A673 (cell line): ENCODE measurements at places on chromosomes 7 and 10. TPM values are rescaled to one million over a fixed set of nuclear protein-coding genes. Genes with fewer than 3 reads are reported as not detected.

GRCh38 chr10:20817646-20818045 is 79.5 kb downstream of the NEBL start:
- no peaks in the 10 kb centered on the region for H3K27me3 ChIP-seq
- no peaks in the 10 kb centered on the region for H3K4me1 ChIP-seq
- H3K36me3 ChIP-seq: no peaks in the 10 kb centered on the region
- H3K4me3 ChIP-seq: no peak overlapping the region
- no peak overlapping the region for H3K27ac ChIP-seq

DNA sequence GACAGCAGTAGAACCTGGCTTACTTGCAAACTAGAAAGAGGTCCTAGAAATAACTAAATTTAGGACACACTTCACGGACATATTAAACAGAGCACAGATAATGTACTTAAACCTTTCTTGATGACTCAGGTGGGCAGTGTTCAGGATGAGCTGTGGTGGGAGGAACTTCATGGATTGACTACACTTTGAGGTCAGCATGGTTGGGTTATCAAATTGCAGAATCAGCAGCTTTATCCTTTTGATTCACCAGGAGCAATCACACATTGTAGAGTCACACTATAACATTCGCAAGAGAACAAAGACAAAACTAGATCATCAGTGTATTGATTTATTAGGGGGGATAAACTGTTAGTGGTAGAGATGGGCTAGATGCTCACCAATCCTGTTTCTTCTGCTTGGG is 38.6 kb upstream of the AGK start:
- peaks cover 24% of the 10 kb centered on the region for H3K27me3 ChIP-seq
- no peaks in the 10 kb centered on the region for H3K36me3 ChIP-seq
- DNase-seq: no peak
- H3K4me1 ChIP-seq: no peaks in the 10 kb centered on the region
- no peak overlapping the region for H3K4me3 ChIP-seq

The PDE1C gene
- not detected in 2 replicates for total RNA-seq

- peak; percentile 76 for DNase-seq
- H3K27ac ChIP-seq: no peak overlapping the region
- no peaks in the 10 kb centered on the region for H3K36me3 ChIP-seq
- H3K4me3 ChIP-seq: no peak overlapping the region
- no peaks in the 10 kb centered on the region for H3K4me1 ChIP-seq
- no peaks in the 10 kb centered on the region for H3K27me3 ChIP-seq
These were observed 27.1 kb downstream of the PRLHR start for GRCh38 chr10:118568327-118568848.

- H3K27me3 ChIP-seq: peaks cover 8% of the 10 kb centered on the region
- H3K4me3 ChIP-seq: no peak overlapping the region
- no peaks in the 10 kb centered on the region for H3K36me3 ChIP-seq
- H3K27ac ChIP-seq: no peak overlapping the region
- peaks cover 11% of the 10 kb centered on the region for H3K4me1 ChIP-seq
These were observed 1293.5 kb downstream of the XPNPEP1 start for GRCh38 chr10:108629834-108630233.

DNA sequence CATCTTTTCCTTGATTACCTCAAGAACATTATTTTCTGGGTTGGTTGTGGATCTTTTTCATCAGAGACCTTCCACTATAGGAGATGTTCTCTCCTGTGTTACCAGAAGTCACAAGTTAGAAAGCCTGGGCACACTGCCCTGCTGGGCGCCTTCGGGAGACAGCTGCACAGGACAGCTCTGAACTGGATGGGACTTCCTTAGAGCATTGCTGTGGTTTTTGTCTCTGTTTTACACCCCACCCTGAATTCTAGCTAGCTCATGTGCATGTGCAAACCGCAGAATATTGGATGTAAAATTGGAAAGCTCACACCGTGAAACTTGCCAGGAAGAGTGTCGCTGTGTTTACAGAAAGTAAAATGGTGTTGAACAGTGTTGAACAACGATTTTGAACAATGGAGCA is 54.4 kb upstream of the SEC61G start:
- H3K4me1 ChIP-seq: peaks cover 5% of the 10 kb centered on the region
- no peaks in the 10 kb centered on the region for H3K27me3 ChIP-seq
- no peak overlapping the region for H3K4me3 ChIP-seq
- no peak for DNase-seq

DNA sequence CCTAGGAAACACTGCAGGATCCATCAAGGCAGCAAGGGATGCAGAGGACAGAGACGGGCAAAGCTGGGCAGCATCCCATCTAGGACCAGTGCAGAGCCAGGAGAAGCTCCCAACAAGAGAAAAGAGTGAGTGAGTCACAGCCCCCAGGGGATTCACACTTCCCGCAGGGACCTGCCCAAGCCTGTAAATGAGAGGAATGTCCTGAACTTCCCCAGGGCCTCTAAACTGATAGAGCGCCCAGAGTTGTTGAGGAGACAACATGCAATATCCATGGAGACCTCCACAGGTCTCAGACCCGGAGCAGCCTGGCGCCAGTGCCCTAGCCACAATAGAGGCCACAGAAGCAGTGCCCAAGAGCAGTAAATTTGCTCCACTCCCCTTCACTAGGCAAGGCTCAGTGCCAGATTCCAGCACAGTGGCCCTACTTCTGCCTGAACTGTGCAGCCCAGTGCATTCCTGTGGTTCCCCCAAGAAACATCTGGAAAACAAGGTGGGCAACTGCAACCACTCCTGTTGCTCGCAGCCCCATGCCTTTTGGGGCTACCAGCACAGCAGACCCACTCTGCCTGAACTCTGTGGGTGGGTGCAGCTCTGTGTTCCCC is 567.5 kb downstream of the POM121L12 start:
- H3K36me3 ChIP-seq: no peaks in the 10 kb centered on the region
- H3K27me3 ChIP-seq: no peaks in the 10 kb centered on the region
- no peak overlapping the region for H3K27ac ChIP-seq
- H3K4me3 ChIP-seq: no peak overlapping the region
- no peak for DNase-seq

The GDF2 gene
- total RNA-seq: not detected in 2 replicates

GRCh38 chr7:48244864-48245271 is 73.6 kb downstream of the ABCA13 start:
- H3K4me1 ChIP-seq: no peaks in the 10 kb centered on the region
- H3K27me3 ChIP-seq: no peaks in the 10 kb centered on the region
- no peak overlapping the region for H3K4me3 ChIP-seq
- DNase-seq: no peak

DNA sequence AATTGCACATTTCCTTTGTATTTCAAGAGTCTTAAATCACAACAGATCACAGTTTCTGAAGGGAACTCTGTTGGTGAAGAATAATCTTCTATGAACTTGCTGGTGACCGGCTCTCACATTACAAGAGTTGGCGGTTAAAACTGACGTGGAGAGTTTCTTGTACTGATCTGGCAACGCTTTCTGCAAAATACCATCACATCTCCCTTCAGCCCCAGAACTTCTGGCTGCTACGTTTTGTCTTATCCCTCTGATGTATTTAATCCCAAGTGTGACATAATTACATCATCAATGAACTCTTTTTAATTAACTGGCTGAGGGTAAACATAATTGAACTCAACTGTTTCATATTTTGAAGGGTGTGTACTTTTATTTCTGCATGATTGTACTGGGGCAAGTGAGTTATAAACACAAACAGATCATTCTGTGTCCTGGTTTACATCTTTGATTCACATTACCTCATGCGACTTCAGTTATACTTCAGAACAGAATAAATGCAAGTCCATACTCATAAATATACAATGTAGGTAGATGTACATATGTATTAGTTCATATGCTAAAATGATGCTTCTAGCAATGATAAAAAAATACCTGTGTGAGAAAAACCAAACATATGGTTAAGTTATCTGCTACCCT is 105.1 kb upstream of the NPVF start:
- no peaks in the 10 kb centered on the region for H3K4me1 ChIP-seq
- H3K4me3 ChIP-seq: no peak overlapping the region
- H3K27ac ChIP-seq: no peak overlapping the region
- DNase-seq: no peak
- H3K36me3 ChIP-seq: no peaks in the 10 kb centered on the region
- peaks cover 8% of the 10 kb centered on the region for H3K27me3 ChIP-seq

- no peaks in the 10 kb centered on the region for H3K36me3 ChIP-seq
- no peak overlapping the region for H3K27ac ChIP-seq
- H3K4me3 ChIP-seq: no peak overlapping the region
- H3K27me3 ChIP-seq: no peaks in the 10 kb centered on the region
These were observed 89.3 kb downstream of the DNMBP start for GRCh38 chr10:99920486-99920885.

GRCh38 chr7:101890749-101891523 is 73.5 kb downstream of the CUX1 start:
- peaks cover 24% of the 10 kb centered on the region for H3K4me1 ChIP-seq
- DNase-seq: no peak
- H3K27ac ChIP-seq: no peak overlapping the region
- no peak overlapping the region for H3K4me3 ChIP-seq
- H3K36me3 ChIP-seq: no peaks in the 10 kb centered on the region

DNA sequence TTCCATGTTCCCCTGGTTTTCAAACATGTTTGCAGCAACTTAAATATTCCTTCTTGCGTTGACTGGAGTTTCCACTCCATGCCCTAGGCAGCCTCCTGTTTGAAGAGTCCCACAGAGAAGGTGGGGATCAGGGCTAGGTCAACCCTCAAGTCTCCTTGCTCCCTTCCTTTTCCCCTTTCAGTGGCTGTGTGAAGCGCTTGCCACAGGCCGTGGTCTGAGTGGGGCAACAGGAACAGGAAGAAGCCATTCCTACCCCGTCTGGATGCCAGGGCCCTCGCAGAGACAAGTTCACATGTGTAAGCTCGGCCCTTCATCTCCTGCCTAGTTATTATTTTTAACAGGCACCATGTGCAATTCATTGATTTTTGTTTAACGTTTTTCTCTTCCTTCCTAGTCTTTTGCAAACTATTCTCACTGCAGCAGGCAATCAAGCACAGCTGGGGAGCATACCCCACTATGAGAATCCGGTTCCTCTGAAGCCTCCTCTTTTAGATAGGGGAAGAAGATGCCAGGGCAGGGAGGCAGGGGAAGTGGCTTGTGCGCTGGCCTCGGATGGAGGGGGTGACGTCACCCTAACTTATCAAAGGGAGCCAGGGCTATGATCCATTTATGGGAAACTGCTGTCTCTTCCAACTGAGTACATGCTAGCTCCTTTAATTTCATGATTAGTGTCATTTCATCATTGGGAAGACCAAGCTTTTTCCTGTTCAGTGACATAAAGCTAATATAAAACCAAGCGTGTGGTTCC is 64.2 kb downstream of the PRLHR start:
- H3K27ac ChIP-seq: no peak overlapping the region
- no peak for DNase-seq
- no peak overlapping the region for H3K4me3 ChIP-seq
- no peaks in the 10 kb centered on the region for H3K36me3 ChIP-seq
- no peaks in the 10 kb centered on the region for H3K4me1 ChIP-seq

GRCh38 chr10:99521765-99522469 is 10.8 kb upstream of the NKX2-3 start:
- peaks cover 80% of the 10 kb centered on the region for H3K27me3 ChIP-seq
- H3K4me1 ChIP-seq: no peaks in the 10 kb centered on the region
- DNase-seq: no peak
- H3K4me3 ChIP-seq: no peak overlapping the region
- no peaks in the 10 kb centered on the region for H3K36me3 ChIP-seq

The HKDC1 gene
- total RNA-seq: 0.52 and 0.79 TPM in 2 replicates
